ENCODE measurements at places on chromosomes 12 and 14.

DNA sequence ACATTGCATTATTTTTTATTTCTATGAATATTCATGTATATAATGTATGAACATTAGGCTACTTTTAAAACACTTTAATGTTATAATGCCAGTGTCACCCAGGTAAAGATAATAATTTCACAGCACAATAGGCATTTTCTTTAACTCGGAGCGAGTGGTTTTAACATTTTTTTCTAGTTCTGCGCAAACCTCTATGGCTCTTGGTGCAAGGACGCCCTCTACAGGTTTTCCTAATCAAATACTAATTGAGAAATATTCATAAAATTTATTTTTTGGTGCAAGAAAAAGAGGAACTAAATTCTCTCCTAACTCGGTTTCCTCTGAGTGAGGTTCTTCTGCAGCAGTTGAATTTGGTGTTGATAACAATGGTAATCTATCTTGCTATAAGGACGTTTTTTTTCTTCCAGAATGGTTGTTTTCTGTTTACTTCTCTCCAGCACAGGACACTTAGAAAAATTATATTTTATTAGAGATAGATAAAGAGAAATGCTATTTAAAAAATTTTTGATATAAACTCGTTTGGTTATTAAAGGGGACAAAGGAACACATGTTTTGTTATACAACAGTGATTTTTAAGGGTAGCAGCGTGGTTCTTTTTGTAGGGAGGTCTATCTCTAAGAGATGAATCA is 2.4 kb upstream of the WIF1 start:
- peak; percentile 33 for DNase-seq

DNA sequence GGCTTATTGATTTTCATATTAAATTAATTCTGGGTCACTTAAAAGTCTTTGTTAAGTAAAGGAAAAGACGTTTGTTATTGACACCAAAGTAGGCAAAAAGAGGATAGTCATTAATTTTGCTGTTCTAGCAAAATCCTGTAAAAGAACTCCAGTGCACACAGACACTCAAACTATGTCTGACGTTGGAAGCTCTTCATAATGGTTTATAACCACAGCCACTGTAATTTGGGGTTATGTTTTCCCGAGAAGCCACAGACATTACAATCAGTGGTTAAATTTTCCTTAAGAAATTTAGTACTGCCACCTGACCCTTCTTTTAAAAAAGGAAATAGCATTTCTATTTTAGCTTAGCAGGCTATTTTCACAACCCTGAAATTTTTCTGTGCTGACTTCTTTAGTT is 267.5 kb downstream of the CCDC91 start:
- DNase-seq: no peak

DNA sequence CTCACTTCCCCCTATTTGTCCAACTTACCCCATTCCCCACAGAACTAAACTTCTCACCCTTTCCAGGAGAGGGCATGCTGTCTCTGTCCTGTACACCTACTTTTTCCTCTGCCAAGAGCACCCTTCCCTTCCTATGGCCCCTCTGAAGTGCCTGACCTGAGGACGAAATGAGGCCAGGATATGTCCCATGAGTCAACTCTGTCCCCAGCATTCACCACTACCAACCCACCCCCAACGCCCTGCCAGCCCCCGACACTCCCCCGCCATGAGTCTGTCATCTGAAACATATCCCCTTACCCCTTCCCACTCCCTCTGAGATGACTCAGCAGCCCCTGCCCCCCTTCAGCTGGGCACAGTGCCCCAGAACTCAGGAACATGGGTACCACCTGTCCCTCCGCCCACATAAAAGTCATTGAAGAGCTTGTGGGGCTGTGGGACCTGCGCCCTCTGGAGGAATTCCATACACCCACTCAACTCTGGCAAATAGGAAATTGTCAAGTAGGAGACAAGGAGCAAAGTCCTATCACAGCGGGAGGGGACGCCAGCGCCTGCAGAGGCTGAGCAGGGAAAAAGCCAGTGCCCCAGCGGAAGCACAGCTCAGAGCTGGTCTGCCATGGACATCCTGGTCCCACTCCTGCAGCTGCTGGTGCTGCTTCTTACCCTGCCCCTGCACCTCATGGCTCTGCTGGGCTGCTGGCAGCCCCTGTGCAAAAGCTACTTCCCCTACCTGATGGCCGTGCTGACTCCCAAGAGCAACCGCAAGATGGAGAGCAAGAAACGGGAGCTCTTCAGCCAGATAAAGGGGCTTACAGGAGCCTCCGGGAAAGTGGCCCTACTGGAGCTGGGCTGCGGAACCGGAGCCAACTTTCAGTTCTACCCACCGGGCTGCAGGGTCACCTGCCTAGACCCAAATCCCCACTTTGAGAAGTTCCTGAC is 26.3 kb downstream of the ITGA7 start:
- DNase-seq: no peak

DNA sequence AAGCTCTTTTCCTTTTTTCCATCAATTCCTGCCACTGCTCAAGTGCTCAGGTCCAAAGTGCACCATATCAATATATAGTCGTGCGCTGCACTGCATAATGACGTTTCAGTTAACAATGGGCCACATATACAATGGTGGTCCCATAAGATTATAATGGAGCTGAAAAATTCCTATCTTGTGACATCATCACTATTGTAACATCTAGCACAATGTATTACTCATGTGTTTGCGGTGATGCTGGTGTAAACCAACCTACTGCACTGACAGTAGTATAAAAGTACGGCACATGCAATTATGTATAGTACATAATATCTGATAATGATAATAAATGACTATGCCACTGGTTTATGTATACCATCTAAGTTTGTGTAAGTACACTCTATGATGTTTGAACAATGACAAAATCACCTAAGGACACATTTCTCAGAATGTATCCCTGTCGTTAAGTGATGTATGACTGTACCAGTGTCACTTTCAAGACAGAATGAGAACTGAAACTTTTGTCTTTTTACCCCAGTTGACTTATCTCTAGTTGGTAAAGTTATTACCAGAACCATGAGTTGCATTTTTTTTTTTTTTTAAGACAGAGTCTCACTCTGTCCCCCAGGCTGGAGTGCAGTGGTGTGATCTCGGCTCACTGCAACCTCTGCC is 53.7 kb upstream of the INSM2 start:
- DNase-seq: no peak

DNA sequence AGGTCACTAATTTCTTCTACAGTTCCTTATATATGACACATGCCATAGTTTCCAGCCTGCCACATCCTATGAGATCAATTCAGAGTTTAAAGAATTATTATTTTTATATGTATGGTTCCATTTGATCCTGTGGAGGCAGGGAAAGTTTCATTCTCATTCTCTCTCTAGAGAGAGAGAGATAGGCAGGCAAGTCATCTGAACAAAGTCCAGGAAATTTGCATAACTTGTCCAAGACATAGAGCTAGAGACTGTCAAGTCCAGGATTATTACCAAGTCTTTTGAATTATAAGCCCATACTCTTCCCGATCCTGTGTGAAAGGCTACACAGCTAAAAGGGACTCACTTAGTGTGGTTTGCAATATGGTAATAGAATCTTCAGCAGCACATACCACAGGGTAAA is 215.3 kb downstream of the SSPN start:
- no peak for DNase-seq

DNA sequence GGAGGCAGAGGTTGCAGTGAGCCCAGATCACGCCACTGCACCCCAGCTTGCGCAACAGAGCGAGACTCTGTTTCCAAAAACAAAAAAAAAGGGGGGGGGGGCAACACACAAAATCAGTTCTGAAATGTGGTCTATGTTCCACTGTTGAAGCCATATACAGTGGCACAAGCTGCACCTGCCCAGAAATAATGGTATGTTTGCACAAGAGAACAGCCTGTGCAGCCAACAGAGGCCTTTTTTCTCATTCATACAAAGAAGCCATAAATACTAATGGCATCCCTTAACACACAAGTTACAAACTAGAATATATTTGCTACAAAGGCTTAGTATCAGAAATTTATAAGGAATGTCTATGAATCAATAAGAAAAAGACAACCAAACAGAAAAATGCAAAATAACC is 37.1 kb downstream of the ITPR2 start:
- no peak for DNase-seq

DNA sequence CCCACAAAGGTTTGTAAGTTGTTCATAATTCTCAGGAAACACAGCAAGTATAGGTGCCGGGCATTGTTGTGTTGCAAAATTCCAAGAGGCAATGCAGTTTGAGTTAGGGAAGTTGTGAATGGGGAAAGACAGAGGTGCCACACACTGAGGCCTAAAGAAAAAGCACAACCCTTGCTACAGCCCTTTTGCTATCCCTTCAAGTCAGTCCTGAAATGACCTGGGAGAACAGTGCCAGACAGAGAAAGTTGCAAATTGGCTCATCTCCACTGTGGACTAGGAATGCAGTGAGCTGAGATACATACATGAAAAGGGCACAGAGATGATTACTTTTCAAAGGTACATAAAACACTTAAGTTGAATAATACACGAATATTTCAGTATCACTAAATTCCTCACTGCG is 213.3 kb upstream of the TMTC1 start:
- DNase-seq: no peak

DNA sequence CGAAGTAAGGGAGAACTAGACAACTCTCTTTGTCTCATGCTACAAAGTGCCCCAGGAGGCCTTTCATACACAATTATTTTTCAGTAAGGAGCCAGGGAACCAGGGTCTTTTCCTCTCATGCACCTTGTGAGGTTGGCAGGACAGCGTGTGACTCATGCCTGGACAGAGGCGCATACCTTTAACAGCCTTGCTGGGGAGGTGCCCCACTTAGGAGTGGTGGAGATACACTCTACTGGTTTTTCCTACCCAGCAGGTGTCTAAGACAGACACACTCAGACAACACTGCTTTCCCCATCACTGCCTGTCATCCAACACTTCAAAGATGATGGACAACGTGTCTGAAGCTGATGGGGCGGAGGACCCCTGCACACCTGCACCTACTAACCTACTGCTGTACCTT is 49.1 kb downstream of the B4GALNT3 start:
- DNase-seq: no peak

DNA sequence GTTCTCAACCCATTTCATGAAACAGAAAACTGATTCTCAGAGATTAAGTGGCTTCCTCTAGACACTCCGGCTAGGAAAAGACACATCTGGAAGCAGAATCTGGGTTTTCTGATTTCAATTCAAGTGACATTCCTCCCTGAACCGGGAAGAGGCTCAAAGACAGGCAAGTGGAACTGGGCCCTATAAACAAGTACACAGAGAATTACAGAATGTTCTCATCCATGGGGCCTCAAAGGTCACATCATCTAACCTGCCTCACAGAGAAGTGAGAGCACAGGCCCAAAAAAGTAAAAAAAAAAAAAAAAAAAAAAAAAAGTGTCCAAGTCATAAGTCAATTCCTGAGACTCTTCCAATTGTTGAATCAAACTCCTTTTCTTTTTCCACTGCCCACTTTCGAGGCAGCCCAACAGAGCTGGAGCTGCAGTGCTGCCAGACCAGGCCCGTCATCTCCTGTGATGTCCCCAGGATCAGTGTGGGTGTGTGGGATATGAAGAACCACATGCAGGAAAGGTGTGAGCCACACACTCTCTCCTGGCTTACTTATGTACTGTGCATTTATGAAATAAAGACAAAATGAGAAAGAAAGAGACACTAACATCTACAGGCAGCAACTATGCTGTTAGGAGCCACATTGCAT is 2.8 kb upstream of the KRT1 start:
- no peak for DNase-seq

GRCh38 chr12:123621619-123622530 is 11.6 kb downstream of the EIF2B1 start:
- peak; percentile 46 for DNase-seq

DNA sequence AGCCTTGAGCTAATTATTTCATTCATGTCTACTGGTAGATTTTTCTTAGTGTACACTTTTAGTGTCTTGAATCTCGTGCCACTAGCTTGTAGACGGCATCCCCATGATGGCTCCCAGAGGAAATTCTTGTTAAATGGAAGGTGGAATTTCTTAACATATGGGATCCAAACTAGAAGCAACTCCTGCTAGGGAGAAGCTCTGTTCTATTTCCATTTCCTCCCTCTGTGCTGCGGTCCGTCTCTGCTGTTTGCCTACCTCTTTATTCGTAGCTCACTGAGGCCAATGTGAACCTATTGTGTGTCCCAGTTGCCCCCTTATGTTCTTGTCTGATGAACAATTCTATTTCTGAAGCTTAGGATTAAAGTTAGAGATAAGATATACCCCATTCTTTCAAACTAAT is 588 bp downstream of the PIK3C2G start:
- DNase-seq: no peak

DNA sequence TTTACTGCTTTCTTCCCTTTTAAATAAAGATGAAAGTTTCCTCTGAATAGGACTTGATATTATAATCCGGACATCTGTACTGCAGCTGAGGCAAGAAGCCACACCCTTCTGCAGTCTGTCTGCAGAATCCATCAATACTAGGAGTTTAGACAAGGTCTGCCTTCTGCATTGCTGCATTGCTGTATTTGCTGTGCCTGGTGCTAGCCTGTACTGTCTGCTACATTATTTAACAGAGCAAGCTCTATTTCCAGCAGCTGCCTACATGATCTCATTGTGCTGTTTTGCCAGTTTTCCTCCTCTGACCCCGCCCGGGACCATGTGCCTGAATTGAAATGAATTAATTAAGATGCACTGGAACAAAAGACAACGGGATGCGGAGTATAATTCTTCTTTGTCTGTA is 1.7 kb downstream of the TUBA1A start:
- DNase-seq: no peak

- no peak for DNase-seq
Measured at GRCh38 chr14:22465201-22465840, 123.7 kb downstream of the DAD1 start.

DNA sequence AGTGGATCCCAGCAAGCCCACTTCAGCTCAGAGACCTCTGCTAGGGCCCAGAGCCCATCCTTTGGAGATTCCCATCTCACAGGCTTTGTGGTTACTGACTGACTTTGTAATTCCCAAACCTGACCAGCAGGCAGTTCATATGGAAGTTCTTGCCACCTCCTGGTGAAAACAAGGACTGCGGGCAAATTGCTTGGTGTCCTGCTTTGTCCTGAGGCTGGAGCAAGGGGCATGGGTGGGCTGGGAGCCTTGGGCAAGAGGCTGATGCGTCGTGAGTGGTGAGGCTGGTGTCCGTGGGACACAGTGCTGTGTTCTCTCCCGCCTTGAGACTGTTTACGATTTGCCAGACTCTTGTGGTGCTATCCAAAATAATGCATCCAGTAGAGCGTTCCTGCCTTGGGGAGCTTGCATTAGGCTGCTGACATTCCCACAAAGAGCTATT is 91.0 kb downstream of the LRRC74A start:
- DNase-seq: peak; percentile 25

All from activated CD4-positive, alpha-beta T cell treated with anti-CD3 and anti-CD28 coated beads for 48 hours (primary cell).